Activated CD4-positive, alpha-beta memory T cell treated with anti-CD3 and anti-CD28 coated beads for 36 hours (primary cell): ENCODE measurements at places on chromosomes 13 and 19. TPM values are rescaled to one million over a fixed set of nuclear protein-coding genes. Genes with fewer than 3 reads are reported as not detected.

FPR1 gene
- total RNA-seq, result not detected

CABP5 gene
- total RNA-seq, result not detected

MAP2K2 gene
- 129 TPM for total RNA-seq

SYT5 gene
- total RNA-seq, result 0.22 TPM

DNA sequence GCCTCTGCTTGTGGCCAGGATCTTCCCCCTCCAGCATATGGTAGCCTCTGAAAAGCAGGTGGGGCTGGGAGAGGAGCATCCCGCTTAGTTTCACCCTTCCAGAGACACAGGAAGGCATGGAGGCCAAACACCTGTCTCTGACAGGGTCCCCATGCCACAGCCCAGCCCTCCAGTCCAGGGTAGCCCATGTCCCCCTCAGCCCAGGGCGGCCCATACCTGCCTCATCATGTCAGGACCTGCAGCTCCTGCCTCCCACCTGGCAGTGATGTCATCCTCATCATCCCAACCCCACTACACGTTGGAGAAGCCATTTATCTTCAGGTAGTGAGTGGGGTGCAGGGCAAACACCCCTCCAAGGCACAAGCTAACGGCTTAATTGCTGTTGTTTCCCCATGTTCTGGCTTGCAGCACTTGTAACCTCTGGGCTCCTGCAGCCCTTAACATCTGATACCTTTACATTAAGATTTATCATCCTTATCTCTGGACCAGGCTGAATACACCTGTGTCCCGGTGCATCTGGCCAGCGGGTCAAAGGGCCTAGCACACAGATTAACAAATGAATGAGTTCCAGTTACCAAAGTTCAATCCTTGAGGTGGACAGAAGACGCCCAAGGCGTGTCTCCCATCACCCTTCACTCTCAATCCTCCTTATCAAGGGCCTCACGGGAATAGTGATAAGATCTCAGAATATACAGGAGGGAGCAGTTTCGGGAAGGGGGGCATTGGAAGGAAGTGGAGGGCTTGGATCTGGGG is 22.2 kb downstream of the ZNF175 start:
- H3K4me1 ChIP-seq, result peaks cover 16% of the 10 kb centered on the region
- peak overlapping the region; percentile 81 for H3K4me3 ChIP-seq
- no peak for DNase-seq
- H3K36me3 ChIP-seq, result peaks cover 9% of the 10 kb centered on the region
- H3K27me3 ChIP-seq, result peaks cover 3% of the 10 kb centered on the region

GRCh38 chr19:31568724-31569123 is 219.5 kb upstream of the TSHZ3 start:
- DNase-seq, result no peak
- H3K27me3 ChIP-seq, result peaks cover 4% of the 10 kb centered on the region
- no peaks in the 10 kb centered on the region for H3K4me1 ChIP-seq
- H3K27ac ChIP-seq, result no peak overlapping the region

DNA sequence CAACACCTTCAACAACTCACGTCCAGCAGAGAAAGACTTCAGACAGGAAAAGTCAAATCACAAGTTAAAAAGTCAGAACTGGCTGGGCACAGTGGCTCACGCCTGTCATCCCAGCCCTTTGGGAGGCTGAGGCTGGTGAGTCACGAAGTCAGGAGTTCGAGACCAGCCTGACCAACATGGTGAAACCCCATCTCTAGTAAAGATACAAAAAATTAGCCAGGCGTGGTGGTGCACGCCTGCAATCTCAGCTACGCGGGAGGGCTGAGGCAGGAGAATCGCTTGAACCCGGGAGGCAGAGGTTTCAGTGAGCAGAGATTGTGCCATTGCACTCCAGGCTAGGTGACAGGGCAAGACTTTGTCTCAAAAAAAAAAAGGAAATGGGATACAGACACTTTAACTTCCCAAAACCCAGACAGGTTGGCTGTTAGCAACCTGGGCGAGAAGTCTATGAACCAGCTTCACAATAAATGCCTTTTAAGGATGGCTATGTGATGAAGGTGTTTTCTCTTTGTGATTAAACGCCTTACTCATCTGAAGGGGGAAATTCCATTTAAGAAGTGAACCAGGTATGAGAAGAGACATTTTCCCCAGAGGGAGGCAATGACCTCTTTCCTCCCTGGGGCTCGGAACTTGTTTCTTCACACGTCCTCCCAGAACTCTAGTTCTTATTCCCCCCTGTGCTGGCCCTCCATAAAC is 80.4 kb downstream of the INSR start:
- H3K27ac ChIP-seq, result peak overlapping the region; percentile 3
- peaks cover 7% of the 10 kb centered on the region for H3K27me3 ChIP-seq
- no peaks in the 10 kb centered on the region for H3K36me3 ChIP-seq
- no peak overlapping the region for H3K4me3 ChIP-seq
- peak; percentile 59 for DNase-seq

GRCh38 chr13:79385694-79386093 is 20.4 kb downstream of the RBM26 start:
- peak; percentile 60 for DNase-seq
- H3K4me1 ChIP-seq, result peaks cover 76% of the 10 kb centered on the region
- H3K27me3 ChIP-seq, result no peaks in the 10 kb centered on the region
- peaks cover 7% of the 10 kb centered on the region for H3K36me3 ChIP-seq

DNA sequence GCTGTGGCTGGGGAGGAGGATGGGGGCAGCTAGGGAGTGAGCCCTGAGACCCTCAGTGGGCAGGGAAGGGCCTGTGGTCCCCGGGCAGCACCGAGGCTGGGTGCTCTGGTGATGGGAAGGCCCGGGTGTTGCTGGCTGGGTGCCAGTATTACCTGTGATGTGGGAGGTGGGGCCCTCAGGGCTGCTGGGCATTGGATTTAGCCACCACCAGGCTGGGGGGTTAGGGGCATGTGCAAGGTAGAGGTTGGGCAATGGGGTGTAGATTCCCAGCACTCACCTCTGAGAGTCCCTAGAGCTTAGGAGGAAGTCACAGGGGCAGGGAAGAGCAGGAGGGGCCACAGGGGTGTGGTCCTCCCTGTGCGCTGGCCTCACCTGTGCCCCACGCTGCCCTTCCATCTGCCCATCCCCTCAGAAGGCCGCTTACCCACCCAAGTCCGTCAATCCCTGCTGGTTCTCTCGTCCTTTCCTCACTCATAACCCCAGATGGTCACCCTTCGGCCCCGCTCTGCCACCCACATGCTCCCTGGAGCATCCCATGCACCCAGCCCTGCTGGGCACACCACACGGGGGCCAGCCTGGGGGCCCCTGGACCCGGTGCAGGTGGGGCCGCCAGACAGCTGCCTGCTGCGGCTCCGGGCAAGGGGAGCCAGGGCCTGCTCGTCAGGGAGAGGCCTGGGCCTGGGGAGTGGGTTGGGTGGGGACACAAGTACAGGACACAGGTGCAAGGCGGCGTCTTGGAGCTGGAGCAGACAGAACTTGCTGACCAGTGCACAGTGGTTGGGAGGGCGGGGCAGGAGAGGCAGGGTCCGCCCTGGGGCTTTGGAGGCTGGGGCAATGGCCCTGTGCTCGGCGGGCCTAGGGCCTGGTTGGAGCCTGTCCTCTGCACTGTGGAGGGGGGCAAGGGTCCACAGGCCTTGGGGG is 12.5 kb downstream of the EPN1 start:
- H3K4me3 ChIP-seq, result no peak overlapping the region
- H3K36me3 ChIP-seq, result peaks cover 15% of the 10 kb centered on the region
- DNase-seq, result no peak
- H3K27ac ChIP-seq, result no peak overlapping the region
- H3K27me3 ChIP-seq, result no peaks in the 10 kb centered on the region

DNA sequence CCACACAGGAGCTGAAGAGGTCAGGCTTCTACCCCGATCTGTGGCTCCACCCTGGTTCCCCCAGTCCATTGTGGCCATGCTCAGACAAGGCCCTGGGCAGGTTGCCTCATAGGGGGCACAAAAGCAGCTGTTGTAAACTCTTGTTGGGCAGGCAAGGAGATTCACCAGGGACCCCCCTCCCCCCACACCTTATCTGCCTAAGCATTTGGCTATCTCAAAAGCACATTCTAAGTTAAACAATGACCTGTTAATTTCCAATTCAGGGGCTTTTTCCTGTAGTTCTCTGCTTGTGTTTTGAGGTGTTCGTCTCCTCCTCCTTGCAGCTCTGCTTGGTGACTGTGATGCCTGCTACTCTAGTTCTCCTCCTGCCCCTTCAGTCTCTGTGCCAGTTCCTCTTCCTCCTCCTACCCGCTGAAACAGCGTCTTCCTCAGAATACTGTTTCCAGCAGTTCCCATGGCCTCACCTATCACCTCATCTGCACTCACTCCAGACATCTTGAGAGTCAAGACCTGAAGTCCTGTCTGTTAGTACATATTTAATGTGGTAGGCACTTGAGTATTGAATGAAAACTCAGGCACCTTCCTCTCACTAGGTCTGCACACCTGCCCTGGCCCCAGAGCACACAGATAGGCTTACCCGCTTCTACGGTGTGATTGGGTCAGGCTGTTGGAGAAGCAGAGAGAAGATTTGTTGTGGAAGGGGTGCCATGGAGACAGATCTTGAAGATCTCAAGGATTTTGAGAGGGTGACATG is 31.7 kb downstream of the SPATA13 start:
- H3K27ac ChIP-seq, result no peak overlapping the region
- H3K27me3 ChIP-seq, result no peaks in the 10 kb centered on the region
- no peak overlapping the region for H3K4me3 ChIP-seq

DNA sequence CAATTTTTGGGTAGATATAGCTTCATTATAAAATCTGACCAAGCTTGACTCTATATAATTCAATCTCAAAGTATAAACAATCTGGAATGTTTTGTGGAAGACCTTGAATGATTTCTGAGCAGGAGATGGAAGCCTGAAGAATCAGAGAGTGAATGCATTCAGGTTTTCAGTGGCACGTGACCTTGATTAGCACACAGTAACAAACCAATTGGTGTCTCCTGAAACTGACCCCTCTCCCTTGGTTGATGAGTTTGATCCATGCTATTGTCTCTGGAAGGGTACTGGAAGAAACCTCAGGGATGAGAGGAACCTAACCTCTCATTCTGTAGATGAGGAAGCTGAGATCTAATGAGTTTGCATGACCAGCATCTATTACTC is 39.6 kb downstream of the PCDH8 start:
- H3K4me1 ChIP-seq, result peaks cover 4% of the 10 kb centered on the region
- H3K36me3 ChIP-seq, result no peaks in the 10 kb centered on the region
- no peak overlapping the region for H3K27ac ChIP-seq
- DNase-seq, result no peak

DNA sequence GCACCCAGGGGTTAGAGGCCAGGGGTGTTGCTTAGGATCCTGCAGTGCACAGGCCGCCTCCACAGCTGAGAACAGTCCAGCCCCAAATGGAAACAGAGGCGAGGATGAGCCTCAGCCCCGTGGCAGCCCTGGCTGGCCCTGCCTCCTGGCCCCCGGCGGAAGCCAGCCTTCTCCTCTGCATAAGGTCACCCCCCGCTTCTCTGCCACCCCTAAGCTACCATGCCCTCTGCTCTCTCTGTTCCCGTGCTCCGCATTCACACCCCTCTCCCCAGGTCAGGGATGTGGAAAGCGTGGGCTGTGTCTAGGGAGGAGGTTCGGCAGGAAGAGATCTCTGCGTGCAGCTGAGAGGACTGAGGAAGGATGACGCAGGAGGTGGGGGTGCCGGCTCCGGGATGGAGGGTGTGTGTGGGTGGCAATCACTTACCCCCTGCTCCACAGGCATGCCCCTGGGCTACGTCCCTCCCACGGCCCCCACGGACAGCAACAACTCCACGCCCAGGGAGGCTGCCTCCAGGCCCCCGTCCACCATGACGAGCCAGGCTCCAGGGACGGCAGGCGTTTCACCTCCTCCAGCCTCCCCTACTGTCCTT is 6.0 kb downstream of the SSC5D start:
- no peak overlapping the region for H3K4me3 ChIP-seq
- H3K27me3 ChIP-seq, result peaks cover 12% of the 10 kb centered on the region
- DNase-seq, result no peak
- no peak overlapping the region for H3K27ac ChIP-seq
- no peaks in the 10 kb centered on the region for H3K36me3 ChIP-seq

DNA sequence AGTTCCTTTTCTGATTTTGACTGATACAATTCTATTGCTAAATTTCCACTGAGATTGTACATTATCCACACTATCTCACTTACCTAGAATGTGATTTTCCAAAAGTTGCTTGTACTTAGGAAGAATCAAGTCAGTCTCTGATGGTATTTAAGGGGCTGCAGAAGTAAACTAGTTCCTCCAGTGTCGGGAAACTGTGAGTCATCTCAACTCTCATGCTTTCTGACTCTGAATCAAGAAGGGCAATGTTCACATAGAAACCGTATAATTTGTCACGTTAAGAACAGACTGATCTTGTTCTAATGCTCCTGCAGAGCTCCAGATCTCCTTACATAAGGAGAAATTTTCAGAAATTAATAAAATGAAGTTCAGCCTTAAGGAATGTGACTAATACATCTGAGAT is 369.3 kb downstream of the KLF5 start:
- H3K27ac ChIP-seq, result no peak overlapping the region
- H3K4me1 ChIP-seq, result peaks cover 3% of the 10 kb centered on the region
- H3K27me3 ChIP-seq, result peaks cover 5% of the 10 kb centered on the region
- H3K4me3 ChIP-seq, result no peak overlapping the region
- peaks cover 1% of the 10 kb centered on the region for H3K36me3 ChIP-seq
- DNase-seq, result no peak

- no peak for DNase-seq
- H3K36me3 ChIP-seq, result peaks cover 13% of the 10 kb centered on the region
- H3K27ac ChIP-seq, result peak overlapping the region; percentile 5
- H3K4me3 ChIP-seq, result no peak overlapping the region
- peaks cover 82% of the 10 kb centered on the region for H3K4me1 ChIP-seq
Measured at GRCh38 chr19:19477705-19478383, 37.5 kb downstream of the TSSK6 start.

DNA sequence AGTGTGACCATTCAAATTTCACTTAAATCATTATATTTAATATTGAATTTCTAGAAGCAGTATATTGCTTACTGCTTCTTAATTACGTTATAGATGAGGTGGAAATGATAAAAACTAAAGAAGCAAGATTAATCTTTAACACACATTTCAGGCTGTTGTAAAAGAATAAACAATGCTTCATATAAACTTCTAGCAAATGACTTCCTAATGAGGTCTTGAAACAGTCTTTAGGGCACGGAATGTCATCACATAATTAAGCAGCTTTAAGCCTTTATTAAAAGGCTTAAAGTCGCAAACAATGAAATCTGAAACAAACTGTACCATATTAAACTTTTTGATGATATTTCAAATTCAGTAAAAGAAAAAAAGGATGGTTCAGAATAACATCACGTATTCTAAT is 1.9 kb downstream of the SLITRK6 start:
- H3K27me3 ChIP-seq, result no peaks in the 10 kb centered on the region
- DNase-seq, result no peak
- H3K27ac ChIP-seq, result no peak overlapping the region

GRCh38 chr19:15885167-15885566 is 12.7 kb downstream of the CYP4F2 start:
- H3K36me3 ChIP-seq, result no peaks in the 10 kb centered on the region
- DNase-seq, result no peak
- H3K4me3 ChIP-seq, result no peak overlapping the region
- H3K4me1 ChIP-seq, result no peaks in the 10 kb centered on the region
- peaks cover 12% of the 10 kb centered on the region for H3K27me3 ChIP-seq

GRCh38 chr19:20079476-20079875 is 1.7 kb downstream of the ZNF90 start:
- DNase-seq, result no peak
- no peak overlapping the region for H3K27ac ChIP-seq
- H3K4me1 ChIP-seq, result peaks cover 9% of the 10 kb centered on the region
- peak overlapping the region; percentile 55 for H3K4me3 ChIP-seq
- H3K36me3 ChIP-seq, result peaks cover 26% of the 10 kb centered on the region
